OCI-M1 (cell line): ENCODE measurements at places on chromosomes 12 and 14.

GRCh38 chr12:3035815-3036702 is 41.1 kb upstream of the TSPAN9 start:
- DNase-seq = peak; percentile 35

DNA sequence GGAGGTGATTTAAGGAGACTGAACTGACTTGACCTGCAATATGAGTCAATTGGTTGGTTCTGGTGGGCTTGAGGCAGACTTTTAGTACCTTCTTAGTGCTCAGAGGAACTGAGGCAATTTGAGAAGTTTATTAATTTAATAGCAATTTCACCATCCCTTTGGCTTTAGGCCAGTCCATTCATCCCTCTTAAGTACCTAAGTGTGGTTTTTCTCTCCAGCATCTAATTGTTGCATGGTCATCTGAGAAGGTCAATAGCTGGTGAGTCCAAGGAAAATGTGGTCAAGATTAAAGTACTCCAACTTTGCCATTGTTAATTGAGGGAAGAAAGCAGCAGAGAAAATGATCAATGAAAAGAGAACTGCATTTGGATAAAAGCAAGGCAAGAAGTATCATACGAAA is 115.4 kb upstream of the DYRK2 start:
- DNase-seq = no peak

GRCh38 chr14:57834001-57834598 is 31.8 kb downstream of the SLC35F4 start:
- no peak for DNase-seq

- no peak for DNase-seq
Measured at GRCh38 chr14:32618991-32619390, 289.9 kb downstream of the AKAP6 start.

DNA sequence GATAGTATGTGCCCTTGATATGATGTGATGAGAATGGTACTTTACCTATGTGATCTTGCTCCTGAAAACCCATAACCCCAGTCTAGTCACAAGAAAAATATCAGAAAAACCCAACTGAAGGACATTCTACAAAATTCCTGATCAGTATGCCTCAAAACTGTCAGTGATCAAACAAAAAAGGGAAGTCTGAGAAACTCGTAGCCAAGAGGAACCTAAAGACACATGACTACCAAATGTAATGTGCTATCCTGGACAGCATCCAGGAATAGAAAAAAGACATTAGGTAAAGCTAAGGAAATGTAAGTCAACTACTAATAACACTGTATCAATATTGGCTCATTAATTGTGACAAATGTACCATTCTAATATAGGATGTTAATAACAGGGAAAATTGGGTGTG is 4.1 kb upstream of the WIF1 start:
- DNase-seq = peak; percentile 58

DNA sequence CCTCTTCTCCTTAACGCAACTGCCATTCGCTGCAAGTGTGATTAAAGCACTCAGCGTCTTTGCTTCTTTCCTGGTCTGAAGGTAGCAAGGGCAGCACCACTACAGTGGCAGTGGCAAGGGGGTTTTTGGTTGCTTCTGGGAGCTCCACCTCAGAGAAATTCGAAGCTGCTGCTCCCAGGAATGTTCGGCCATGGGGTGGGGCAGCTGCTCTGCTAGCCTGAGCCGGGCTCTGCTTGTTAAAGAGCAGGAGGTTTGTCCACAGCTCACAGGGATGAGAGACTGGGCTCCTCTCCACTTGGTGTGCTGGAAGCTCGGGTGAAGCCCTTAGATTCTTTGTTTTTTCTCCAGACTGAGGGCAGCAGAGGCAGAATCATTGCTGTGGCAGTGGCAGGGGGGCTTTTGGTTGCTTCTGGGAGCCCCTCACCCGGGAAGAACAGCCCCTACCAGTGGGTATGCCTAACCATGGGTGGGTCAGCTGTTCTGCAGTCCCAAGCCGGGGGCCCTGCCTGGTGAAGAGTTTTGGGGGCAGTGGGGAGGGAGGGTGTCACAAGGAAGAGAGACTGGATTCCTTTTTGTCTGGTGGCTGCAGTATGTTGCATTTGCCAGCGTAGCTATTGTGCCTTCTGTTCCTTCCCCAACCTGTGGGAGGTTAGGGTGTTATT is 340.2 kb downstream of the AEBP2 start:
- no peak for DNase-seq

DNA sequence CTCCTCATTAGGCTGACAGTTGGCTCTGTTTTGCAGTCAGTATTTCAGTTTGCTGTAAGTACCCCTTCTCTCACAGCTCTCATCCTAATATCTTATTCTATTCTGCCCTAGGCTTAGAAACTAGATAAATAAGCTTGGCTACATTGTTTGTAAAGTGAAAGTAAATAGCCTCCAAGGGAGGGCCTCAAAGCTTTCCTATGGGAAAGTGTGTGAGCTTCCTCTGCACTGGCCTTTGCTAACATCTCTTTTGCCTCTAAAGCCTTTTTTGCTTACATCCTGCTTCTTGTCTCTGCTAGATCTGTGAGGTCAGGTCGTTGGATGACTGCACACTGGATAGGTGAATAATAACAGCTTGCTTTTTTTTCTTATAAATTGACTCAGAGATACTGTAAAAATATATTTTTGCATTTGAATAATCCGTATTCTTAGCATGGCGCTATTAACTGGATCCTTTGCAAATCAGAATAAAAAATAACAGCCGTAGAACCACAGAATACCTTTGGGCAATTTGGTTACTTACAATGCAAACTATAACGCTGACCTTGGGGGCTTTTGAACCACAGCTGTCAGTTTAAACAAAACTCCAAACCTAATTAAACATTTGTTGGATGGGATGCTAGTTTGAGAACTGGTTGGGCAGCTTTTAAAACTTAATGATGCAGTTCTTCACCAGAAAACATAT is 55.1 kb downstream of the TTC6 start:
- DNase-seq = peak; percentile 3

DNA sequence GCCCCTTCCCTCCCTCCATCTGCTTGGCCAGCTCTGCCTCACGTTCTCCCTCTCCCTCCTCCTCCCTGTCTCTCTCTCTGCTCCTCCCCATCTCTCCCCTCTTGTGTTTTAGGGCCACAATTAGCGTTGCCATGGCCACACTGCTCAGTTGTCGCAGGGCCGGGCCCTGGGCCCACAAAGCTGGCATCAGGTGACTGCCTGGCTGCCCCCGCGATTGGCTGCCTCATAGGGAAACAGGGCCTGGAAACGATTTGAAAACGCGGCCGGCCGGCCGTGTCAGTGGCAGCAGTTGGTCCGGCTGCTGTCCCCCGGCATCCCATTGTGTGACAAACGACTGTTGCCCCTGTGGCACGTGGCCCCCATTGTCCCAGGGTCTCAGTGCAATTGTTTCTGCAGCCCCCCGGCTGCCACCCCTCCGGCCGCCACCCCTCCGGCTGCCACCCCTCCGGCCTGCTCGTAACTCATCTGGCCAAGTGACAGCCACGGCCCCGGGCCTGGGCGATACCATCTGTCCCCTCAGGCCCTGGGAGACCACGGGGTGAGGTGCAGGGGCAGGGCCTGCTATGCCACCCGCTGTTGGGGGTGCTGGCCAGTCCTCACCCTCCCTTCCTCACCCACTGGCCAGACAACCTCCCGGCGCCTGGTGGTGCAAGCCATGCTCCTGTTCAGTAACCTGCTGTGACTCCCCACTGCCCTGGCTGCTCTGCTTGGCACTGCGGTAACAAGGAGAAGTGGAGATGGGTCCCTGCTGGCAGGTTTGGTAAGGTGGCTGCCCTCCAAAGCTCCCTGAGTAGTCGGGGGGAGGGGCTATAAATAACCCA is 17.4 kb downstream of the FOXN4 start:
- DNase-seq = no peak

GRCh38 chr12:30630979-30631285 is 64.7 kb downstream of the IPO8 start:
- no peak for DNase-seq

- DNase-seq = no peak
Measured at GRCh38 chr14:61528591-61529021, 166.7 kb upstream of the HIF1A start.

DNA sequence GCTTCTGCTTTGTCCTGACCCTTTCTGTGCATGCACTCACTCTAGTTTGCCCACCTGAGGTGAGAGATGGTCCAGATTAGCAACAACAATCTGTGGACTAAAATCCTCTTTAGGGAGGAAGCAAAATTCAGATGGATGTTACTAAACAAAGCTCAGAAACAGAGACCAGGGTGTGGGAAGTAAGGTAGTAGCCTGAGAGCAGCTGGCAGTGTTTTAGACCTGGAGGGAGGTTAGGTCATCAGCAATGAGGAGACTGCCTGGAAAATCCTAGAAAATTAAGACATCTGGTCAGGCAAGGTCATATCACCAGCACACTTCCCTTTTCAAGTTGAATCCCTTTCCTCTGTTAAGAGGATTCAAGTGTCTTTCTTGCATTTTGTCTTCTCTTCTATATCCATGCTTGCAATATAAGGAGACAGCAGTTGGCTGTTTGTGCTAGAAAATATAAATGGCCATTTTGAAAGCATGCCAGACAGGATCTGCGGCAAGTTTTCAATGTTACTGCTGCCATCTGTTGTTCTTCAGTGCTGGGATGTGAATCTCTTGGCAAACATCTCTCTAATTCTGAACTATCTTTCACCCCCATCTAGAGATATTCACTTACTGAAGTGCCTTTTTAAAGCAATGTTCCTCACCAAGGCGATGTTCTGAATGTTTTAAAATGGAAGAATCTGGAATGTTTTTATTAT is 266.4 kb downstream of the NAV3 start:
- no peak for DNase-seq

GRCh38 chr12:41731691-41732090 is 413.0 kb downstream of the GXYLT1 start:
- DNase-seq = no peak

DNA sequence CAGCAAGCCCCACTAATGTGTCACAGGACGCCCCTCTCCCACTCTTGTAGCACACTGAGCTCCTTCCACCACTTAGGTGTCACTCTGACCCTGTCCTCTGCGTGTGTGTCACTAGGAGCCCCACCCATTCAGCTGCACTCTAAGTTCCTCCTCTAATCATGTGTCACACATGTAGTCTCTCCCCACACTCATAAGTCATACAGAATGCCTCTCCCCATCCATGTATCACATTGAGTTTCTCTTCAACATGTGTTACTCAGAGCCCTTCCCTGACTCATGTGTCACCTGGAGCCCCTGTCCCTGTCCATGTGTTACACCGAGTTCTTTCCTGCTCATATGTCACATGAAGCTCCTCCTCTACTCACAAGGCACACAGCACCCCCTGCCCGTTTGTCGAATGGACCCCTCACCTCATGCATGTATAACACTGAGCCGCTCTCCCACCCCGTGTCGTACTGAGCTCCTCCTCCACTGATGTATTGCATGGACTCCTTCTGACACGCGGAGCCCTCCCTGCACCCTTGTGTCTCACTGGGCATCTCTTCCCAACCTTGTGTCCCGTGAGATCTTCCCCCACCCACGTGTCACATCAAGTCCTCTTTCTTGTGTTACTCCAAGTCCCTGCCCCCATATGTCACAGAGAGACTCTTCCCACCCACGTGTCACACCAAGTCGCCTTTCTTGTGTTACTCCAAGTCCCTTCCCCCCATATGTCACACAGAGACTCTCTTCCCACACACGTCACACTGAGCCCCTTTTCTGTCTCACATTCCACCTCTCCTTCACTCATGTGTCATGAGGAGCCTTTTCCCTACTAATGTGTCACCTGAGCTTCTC is 31.0 kb downstream of the RTL1 start:
- no peak for DNase-seq

DNA sequence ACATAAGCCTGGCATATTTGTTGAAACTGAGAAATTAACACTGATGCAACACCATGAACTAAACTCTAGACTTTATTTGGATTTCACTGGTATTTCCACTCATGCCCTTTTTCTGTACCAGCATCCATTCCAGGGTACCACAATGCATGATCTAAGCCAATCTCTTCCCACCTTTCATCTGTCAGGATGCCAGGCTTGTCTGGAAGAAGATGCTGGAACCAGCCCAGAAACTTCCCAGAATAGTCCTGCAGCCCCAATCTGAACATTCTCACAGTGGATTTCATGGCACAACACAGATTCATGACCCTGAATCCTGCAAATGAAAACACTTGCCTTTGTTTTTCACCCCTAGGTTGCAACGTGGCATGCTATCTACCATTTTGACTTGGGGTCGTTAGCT is 189.3 kb upstream of the LHX5 start:
- DNase-seq = no peak

DNA sequence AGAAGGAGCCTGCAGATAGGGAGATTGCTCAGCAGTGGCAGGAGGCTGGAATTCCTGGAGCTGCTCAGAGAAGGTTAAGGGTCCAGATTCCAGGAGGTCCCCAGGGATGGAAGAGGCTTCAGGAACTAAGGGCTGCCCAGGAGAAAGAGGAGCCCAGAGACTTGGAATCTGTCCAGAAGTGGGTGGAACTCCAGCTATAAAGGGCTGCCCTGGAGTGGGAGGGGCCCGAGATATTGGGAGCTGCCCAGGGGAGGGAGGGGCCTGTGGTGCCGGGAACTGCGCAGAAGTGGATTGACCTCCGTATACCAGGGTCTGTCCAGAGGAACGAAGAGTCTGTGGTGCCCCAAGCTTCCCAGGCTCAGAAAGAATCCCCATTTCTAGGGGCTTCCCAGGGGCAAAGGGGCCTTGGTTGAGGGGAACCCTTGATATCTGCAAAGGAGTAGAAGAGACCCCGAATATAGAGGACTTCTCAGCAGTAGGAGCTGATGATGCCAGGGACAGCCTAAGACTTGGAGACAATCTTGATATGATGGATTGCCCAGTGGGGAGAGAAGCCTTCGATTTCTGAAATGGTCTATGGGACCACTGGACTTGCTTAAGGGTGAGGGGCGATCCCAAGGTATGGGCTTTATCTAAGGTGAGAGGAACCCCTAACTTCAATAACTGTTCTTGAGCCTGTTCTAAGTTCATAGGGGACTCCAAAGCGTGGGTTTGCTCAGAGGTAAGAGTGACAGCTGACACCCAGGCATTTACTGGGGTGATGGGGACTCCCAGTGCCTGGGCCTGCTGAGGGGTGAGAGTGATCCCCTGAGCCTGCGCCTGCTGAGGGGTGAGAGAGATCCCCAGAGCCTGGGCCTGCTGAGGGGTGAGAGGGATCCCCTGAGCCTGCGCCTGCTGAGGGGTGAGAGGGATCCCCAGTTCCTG is 45.0 kb downstream of the FAM186A start:
- DNase-seq = peak; percentile 9

- no peak for DNase-seq
Measured at GRCh38 chr12:107655281-107656065, 30.1 kb upstream of the PWP1 start.

GRCh38 chr12:50569876-50570275 is 65.1 kb downstream of the DIP2B start:
- DNase-seq = no peak

- no peak for DNase-seq
Measured at GRCh38 chr12:97639702-97640101, 177.1 kb downstream of the RMST start.

DNA sequence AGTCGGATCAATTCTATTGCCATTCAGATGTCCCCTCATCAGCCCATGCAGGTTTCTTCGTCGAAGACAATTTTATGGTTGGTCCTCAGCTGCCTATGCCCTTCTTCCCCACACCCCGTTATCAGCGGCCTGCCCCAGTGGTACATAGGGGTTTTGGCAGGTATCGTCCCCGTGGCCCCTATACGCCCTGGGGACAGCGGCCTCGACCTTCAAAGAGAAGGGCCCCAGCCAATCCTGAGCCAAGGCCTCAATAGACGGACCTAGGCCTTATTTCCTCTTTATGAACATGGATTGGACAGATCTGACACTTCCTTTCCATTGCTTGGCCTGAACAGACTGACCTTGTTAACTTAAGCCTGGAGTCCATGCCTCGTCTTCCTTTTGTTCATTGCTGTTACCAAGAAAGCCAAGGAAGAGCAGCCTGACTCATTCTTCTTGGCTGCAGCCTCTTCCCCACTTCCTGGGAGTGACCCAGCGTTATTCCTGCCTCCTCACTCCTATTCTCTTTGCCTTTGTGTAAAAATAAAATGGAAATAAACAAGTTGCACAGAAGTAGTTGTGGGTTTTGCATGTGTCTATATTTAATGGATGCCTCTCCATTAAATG is 156.5 kb upstream of the AMIGO2 start:
- no peak for DNase-seq
